ENCODE measurements at places on chromosomes 1 and 21.

DNA sequence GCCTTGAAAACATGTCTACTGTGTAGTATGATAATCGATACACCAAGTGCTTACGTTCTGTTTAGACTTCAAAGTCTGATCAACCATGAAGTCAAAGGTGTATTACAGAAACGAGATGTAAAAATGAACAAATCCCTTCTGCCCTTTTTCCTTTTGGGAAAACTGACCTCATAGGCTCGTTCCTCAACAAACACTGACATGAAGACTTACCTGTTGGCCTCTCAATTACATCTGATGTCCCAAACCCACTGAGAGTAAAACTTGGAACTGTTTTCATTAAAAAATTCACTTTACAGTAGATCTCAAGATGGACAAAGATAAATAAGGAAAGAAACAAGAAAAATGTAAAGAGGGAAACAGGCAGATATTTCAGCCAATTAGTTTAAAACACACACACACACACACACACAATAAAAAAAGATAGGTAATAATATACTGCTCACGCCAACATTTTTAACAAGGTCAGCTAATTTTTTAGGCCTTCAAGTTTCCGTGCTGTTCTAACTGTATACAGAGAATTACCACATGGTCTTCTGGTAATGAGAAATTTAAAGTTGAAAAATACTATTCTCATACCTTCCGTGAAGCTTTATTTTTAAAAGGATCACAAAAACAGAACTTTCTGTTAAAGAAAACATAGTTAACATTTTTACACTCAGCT, 2.1 kb downstream of the HMGN1 start:
- no peak for DNase-seq

DNA sequence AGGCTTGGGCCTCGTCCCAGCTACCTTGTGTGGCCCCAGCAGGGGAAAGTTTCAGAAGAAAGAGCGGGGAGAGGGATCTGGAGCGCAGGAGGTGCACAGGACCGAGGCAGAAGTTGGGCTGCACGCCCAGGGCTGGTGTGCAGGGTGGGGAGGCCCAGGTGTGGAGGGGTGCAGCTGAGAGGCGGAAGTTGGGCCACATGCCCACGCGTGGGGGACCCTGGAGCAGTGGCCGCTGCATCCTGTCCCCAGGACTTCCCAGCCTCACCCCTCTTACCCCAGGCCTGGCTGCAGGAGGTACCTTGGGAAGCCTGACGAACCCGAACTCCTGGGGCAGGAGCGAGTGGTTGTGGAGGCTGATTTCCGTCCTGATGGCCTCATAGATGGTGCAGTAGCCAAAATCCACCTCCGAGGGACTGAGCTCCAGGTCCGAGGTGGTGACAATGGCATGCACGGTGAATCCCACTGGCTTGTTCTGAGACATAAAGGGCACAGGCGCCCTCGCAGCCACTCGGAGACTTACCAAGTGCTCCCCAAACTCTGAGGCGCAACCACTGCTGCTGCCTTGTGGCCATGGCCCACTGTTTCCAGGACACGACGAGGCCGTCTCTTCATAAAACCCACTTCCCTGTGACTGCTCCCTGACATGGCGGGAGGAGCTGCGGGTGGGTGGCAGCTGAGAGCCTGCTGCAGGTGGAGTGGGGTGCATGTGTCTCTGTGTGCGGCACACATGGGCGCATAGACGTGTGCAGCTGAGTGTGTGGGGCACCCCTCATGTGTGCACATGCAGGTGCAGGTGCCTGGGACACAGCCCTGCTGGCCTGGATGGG, 20.4 kb upstream of the TMEM52 start:
- DNase-seq, result no peak

DNA sequence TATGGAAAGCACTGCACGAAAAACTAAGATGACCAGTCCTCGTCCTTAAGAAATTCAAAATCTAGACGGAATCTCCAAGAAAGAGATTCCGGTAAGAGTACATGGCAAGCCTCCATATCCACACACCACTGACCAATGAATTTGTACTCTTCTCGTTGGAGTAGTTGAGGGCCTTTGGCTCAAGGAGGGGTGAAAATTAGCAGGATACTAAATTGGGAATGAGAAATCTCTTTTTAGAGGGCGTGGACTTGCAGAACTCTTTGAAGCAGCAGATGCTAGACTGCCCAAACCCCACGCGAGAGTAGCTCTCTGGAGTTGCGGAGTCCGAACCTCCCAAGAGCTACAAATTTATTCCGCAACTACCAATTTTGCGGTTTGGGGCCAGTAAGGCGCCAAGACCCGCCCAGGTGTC, 872 bp upstream of the PPP2R5A start:
- no peak for DNase-seq

DNA sequence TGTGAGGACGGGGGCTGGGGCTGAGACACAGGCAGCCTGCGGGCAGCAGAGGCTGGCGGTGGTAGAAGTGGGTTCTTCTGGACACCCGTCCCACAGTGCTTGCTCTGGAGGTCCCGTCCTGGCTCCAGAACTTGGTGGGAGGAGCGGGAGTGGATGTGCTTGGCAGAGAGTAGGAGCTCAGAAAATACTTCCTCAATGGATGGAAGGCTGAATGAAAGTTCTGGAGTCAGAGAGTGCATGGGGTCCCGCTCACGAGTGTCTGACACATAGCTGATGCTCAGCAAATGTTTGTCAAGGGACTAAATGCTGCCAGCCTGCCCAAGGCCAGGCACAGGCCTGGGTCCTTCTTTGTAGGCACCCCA, 13.4 kb upstream of the NES start:
- DNase-seq, result no peak

DNA sequence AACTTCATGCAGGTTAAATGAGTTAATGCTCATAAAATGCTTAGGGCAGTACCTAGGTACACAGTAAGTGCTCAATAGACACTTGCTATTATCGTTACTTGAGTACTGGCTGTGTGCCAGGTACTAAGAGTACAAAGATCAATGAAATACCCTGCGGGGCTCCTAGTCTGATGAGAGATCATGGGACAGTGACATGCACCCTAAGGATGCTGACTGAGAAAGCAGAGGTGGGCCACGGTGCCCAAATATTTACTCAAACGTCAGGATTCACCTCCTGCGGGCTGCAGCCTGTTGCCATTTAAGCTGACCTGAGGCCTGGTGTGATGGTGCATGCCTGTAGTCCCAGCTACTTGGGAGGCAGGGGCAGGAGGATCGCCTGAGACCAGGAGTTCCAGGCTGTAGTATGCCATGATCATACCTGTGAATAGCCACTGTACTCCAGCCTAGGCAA, 19.8 kb upstream of the LUZP1 start:
- DNase-seq, result no peak

GRCh38 chr1:28518745-28519341, 13.0 kb downstream of the RCC1 start:
- no peak for DNase-seq

DNA sequence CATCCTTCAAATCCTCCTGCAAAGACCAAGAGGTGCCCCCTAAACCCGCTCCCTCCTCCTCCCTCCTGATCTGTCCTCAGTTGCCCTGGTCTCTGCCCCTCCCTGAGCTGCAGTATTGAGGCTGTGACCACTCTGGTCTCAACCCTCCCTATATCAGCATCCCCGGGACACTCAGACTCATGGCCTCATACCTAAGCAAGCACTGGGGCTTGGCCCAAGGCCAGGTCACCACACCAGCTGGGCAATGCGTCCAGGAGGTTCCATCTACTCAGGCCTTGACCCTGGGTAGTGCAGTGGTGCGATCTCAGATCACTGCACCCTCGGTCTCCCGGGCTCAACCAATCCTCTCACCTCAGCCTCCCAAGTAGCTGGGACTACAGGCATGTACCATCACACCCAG, 9.8 kb downstream of the KIF17 start:
- DNase-seq, result no peak

GRCh38 chr1:245915841-245916240, 591.2 kb downstream of the SMYD3 start:
- DNase-seq, result no peak

DNA sequence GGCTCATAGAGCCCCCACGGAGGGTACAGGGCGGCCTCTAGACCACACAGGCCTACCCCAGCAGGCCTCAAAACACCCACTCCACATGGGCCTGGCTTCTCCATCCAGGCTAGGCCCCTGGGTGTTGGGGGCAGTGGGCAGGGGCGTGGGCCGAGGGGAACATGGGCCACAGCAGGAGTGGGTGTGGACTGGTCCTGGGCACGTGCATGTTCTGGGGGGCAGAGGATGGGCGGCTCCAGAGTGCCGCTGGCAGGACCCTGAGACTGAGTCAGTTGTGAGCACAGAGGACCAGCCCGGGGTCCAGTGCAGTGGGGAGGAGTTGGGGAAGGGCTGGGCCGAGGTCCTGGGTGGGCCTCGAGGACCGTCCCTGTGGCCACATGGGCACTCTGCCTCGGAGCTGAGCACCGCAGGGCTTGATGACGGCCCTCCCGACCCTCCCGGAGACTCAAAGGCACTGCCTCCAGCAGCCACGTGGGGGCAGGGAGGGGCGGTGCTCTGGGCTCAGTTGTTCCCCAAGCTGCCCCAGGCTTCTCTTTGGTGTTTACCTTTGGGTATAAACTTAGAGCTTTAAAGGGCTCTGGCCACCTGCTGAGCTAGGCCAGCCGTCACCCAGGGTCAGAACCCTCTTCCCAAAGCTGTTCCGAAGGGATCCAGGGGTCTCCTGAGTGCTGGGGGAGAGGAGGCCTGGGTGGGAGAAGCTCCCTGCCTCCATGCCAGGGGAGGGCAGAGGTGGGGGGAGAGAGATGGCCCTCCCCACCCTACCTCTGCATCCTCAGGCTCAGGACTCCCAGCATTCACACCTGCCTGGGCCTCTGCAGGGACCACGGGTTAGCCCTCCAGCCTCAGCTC, 79.9 kb downstream of the MORN1 start:
- DNase-seq, result no peak

DNA sequence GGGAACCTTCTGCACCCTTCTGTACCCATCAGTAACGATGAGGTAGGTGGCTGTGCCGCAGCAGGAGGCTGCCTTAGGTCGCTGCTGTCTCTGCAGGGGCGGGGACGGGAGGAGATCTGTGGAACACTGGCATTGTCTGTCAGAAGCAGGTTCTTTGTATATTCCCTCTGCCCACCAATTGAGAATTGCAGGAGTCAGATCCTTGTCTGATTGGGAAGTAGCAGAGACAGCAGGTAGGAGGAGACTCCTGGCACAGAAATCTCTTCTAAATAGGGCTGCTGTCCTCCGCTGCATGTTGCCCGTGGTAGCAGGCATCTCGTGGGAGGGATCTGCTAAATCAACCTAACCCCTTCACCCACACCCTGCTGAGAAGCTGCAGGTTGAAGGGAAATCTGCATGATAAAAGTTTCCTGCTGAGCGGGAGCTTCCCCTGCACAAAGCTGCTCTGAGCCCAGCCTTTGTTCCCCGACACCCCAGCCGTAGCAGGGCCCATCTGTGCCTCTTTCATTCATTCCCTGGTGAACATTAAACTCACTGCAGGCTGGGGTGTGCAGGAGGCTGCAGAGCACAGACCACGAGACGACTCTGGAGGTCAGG, 15.9 kb downstream of the SARS1 start:
- DNase-seq, result no peak

- DNase-seq, result no peak
Observed at GRCh38 chr1:24418898-24419628, 3.5 kb downstream of the NIPAL3 start.

DNA sequence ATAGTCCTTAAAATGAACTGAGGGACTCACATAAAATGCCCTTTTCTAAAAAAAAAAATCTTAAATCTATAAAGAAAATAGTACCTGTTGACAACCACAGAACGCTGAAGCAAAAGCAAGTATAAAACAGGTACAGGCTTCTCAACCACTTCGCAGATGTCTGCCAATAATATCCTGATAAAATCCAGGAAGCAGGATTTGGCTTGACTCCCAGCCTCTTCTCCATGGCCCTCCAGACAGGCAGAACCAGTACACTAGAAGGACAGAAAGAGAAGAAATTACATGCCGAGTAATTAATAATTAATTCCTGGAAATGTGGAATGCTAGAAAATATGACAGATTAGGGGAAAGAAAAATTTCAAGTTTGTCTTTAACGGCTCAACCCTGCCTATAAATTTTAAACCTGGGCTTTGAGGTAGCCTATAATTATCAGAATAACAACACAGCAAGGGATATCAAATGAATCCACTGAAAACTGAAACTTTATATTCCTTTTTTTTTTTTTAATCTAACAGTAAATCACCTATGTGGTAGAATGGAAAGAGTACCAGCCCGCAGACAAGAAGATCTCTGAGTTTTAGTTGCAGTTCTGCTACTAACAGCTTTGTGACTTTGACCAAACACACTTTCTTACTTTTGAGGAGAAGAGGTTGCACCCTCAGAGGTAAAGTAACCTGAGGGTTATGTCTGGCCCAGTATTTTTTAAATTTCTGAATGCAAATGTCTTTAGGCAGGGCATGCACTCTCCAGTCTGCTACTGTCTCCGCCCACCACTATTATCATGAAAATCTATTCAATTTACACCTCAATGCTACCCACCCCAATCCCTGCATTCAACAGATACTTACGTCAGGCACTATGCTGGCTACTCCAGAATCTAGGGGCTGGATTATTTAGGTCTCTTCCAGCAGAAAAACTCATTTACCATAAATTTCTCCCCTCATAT, 2.7 kb downstream of the KIAA0319L start:
- peak; percentile 62 for DNase-seq

DNA sequence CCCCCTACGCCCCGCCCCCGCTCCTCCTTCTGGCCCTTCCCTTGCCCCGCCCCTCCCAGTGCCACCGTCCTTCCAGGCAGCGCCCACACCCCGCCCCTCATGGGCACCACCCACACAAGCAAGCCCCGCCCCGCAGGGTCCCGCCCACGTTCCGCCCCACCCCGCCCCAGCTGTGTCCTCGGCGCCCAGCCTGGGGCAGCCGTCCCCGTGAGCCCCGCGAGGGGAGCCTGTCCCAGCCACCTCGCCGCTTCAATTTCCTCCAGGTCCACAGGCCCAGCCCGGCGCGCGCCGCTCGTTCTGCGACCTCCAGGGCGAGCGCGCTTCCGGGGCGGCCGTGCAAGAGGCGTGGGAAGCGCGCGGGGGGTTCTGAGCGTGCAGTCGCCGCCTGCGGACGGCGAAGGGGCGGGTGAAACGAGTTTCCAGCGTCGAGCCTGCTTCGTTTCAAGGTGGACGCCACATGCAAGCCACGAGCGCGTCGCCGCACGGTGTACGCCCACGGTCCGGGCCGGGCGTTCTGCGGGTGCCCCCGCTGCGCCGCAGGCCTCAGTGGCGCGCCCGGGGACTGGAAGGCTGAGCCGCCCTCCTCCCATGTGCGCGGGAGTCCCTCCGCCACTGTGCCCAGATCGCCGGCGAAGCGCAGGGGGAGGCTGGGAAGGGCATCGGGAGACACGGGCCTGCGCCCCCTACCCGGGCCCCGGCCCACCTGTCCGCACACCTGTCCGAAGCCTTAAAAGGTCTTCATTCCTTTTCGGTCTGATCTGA, 10.8 kb upstream of the FAAP20 start:
- DNase-seq, result peak; percentile 66

- DNase-seq, result no peak
Observed at GRCh38 chr1:235299169-235299858, 28.7 kb downstream of the ARID4B start.

DNA sequence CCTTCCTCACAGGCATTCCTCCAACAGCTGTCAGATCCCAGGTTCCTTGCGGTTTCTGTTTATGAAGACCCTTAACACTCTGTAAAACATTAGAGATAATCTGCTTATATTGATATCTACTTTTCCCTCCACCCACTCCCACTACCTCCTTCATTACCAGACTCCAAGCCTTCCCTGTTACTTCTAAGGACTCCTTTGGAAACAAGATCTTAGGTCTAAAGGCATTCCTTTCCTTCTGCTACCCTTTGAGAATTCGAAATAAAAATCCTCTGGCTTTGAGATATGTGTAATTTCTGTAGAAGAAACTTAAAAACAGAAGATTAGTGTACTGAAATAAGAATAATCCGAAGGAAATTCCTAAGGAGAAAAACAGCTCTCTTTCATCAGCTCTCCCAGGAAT, 23.7 kb upstream of the LYPLAL1 start:
- no peak for DNase-seq

- no peak for DNase-seq
Observed at GRCh38 chr1:240344918-240345317, 253.2 kb downstream of the FMN2 start.
